ENCODE measurements at places on chromosomes 5 and 9.

DNA sequence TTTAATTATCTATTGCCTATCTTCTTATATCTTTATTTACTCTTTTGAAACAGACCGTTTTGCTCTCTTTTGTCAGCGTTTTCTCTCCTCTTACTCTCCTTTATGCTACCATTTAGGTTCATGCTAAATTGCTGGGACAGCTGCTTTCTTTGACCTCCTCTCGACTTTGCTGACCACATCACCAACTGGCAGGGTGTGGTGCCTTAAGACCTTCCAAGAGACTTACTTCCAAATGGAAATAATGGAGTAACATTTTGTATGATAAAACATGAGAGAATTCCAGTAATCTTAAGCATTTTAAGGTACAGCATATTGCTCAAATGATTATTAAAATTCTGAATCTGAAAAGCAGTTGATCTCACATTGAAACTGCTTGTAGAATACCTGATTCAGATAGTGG, 71.5 kb upstream of the MEF2C start:
- DNase-seq, result no peak

- DNase-seq, result no peak
Observed at GRCh38 chr5:172722327-172722815, 48.6 kb downstream of the DUSP1 start.

DNA sequence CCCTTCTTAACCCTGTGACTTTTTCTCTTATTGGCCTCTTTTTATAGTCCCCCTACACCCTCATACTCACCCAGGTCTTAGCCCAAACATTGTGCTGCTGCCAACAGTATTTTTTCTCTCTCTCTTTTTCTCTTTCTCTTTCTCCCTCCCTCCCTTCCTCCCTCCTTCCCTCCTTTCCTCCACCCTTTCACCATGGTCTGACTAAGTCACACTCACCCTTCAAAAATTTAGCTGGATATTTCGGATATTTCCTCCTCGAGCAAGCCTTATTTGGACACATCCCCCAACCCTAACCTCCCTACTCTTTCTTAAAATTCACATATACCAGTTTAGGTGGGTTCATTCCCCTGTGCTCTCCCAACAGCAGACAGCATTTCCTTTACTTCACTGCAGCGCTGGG, 64.7 kb downstream of the FGF1 start:
- DNase-seq, result no peak

DNA sequence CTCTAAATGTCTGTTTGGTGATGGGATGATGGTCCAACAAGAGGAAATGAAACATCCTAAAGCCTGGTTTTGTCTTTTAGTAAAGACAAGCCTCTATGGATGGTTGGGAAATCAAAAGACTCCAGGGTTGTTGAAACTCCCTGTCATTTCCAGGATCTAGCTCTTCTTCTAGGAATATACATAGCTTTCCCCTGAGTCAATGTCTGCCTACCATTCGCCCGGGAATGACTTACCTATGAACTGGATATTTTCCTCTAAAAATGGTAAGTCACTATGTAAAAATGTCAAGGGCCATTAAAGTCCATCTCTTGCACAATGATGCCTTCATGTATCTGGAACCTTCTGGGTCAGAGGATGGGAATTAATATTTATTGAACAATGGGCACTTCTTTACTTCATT, 11.1 kb upstream of the KIF12 start:
- no peak for DNase-seq

DNA sequence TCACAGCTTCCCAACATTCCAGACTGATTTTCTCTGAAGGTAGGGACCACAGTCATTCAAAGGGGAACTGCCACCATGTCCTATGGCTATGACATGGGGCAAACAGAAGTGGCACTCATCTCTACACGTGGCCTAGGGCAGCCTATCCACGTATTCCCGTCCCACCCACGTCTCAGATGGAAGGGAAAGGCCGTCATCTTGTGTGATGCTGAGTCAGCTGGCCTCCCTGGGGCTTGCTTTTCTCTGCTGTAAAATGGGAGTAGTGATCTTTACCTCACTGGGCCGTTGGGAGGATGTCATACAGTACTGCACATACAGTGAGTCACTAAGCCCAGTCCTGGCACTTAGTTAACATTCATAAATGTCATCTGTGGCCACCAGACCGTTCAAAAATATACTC, 72.3 kb downstream of the RAPGEF1 start:
- peak; percentile 61 for DNase-seq

DNA sequence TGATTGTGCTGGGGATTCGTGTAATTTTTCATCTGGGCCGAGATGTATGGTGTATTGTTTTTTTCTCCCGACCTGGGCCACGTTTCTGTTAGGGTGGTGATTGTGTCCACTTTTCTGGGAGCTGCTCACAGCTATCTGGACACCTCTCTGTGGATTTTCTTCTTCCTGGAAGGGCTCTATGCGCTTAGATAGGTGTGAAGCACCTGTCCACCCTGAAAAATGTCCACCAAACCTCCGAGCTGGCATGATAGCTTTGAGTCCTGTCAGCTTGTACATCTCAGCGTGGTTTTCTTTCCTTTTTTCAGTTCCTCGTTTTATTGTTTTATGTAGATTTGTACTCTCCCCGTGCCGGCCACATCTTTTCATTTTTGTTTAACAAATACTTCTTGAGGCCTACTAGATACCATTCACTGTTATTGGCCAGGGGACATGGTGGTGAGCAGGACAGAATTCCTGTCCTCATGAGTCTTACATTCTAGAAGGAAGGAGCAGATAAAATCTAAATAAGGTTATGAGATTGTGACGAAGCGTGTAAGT, 1.1 kb downstream of the UGCG start:
- no peak for DNase-seq

- no peak for DNase-seq
Observed at GRCh38 chr5:125607018-125607417, 816.2 kb upstream of the GRAMD2B start.

DNA sequence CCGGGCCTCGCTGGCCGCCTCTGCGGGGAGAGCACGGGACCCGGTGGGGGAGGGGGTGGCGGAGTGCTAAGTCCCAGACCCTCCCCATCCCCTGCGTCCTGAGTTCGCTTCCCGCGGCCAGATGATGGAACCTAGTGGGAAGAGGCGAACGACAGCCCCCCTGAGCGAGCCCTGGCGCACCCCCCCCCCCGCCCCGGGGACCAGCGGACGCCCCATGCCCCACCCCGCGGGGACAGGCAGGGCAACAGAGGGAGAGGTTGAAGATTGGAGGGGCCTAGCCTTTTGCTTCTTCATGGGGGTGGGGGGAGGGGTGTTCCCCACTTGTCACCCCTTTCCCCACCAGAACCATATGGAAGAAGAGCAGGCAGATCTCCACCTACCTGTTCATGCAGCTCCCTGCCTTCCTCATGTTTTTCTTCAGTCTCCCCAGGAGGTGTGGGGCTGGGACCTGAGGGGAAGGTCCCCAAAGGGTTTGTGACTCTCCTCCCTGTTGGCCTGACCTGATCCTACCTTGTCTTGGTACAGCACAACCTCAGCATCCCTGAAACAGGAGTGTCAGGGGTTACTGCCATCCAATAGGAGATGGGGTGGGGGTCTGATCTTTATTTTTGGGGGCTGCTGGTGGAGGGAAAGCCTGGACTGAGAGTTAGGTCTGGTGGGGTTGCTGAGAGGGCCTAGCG, 485 bp downstream of the FAM53C start:
- DNase-seq, result no peak

- no peak for DNase-seq
Observed at GRCh38 chr5:86354664-86355063, 263.1 kb upstream of the COX7C start.

DNA sequence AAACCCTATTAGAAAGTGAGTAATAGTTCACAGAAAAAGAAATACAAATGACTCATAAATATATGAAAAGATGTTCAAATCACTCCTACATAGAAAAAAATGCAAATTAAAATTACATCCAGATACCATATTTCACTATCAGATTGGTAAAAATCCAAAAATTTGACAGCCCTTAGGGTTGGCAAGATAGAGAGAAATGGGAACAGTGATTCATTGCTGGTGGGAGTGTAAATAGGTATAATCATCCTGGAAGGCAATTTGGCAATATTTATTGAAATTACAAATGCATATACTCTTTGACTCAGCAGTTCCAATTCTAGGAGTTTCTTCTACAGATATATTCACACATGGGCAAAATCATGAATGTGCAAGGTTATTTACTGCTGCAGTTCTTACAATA, 273.5 kb downstream of the NR2F1-AS1 start:
- no peak for DNase-seq

Measured in stimulated activated CD4-positive, alpha-beta T cell treated with anti-CD3 and anti-CD28 coated beads, Interleukin-2, amount 100 ng/mL, for 48 hours (primary cell).